Effector memory CD8-positive, alpha-beta T cell (primary cell): ENCODE measurements at places on chromosomes 2 and 18.

- no peaks in the 10 kb centered on the region for H3K4me1 ChIP-seq
- H3K36me3 ChIP-seq, result no peaks in the 10 kb centered on the region
- no peak for DNase-seq
- peaks cover 7% of the 10 kb centered on the region for H3K27me3 ChIP-seq
- no peak overlapping the region for H3K27ac ChIP-seq
- no peak overlapping the region for H3K4me3 ChIP-seq
Observed at GRCh38 chr2:145324748-145325147, 804.8 kb upstream of the ZEB2 start.

- H3K36me3 ChIP-seq, result no peaks in the 10 kb centered on the region
- H3K27ac ChIP-seq, result no peak overlapping the region
- H3K27me3 ChIP-seq, result peaks cover 13% of the 10 kb centered on the region
- DNase-seq, result peak; percentile 48
- no peak overlapping the region for H3K4me3 ChIP-seq
- H3K4me1 ChIP-seq, result peaks cover 9% of the 10 kb centered on the region
Observed at GRCh38 chr2:232438951-232439757, 16.8 kb upstream of the ALPI start.

DNA sequence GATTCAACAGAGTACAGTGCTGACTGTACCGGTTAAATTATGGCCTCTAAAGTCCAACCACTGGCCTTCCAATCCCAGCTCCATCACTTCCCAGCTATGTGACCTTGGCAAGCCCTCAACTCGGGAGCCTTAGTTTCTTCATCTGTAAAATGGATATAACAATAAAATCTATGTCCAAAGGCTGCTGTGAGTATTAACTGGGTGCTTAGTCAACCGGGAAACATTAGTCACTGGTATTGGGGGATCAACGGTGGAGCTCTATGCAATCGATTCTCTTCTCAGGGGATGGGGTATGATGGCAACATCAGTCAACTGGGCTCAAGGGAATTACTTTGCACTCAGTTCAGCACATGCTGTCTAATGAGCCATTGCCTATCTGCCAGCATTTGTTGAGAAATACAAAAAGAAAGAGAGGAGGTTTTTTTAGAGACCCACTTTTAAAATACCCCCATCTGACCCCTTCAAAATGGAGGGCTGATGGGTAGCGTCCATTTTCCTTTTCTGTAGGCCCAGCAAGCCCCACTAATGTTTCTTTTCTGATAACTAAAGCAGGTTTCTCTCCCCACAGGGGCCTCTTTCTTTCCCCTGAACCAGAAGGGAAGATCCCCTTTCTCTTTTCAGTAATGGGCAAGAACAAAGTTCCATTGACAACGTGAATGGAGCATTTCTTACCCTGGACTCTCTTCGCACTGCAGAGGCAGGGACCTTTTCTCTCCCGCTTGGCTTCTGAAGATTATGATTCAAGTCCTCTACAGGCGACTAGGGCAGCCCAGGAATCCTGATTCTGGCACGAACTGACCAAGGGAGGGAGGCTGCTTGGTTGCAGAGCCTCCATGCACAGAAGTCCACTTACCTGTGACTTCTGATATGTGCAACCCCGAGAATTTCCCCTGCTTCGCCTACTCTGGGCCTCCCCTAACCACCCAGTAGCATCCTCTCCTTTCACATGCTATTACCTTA lies 8.7 kb upstream of the AGFG1 start:
- H3K36me3 ChIP-seq, result peaks cover 5% of the 10 kb centered on the region
- no peak overlapping the region for H3K27ac ChIP-seq
- no peak overlapping the region for H3K4me3 ChIP-seq
- DNase-seq, result no peak
- H3K27me3 ChIP-seq, result no peaks in the 10 kb centered on the region

- DNase-seq, result no peak
- H3K4me3 ChIP-seq, result no peak overlapping the region
- H3K27ac ChIP-seq, result no peak overlapping the region
- no peaks in the 10 kb centered on the region for H3K4me1 ChIP-seq
- peaks cover 6% of the 10 kb centered on the region for H3K27me3 ChIP-seq
Observed at GRCh38 chr18:59706499-59706898, 9.3 kb upstream of the CCBE1 start.

DNA sequence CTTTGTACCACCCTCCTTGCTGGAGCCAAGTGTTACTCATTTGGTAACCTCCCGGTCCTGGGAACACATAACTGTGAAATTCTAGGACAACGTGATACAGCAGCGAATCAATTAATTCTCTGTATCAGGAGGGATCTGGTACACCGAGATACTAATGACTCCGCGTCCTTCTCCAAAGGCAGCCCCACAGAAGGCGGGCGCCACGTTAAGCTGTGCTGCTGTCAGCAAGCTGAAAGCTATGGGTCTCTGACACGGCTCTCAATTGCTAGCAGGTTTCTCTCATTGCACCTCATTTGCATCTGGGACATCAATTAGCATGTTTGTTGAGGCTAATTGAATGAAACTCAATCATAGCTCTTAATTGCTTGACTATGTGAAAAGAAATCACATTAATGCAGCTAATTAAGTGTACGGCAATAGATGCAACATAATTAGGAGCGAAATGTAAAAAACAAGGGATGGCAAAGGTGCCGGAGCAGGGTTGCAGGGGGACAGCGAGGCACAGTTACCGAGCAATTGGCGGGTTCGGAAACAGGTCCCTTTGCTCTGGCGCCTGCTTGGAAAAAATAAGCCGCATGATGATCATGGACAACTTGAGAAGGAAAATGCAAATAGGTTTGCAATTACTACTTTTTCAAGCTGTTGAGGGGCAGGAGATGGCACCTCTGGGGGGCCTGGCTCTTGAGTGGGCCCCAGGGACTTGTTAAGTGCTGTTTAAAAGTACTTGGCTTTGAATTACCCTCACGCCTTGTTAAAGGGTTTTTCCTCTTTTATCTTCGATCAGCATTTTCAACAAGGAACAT lies 264.2 kb downstream of the GBX2 start:
- no peak overlapping the region for H3K4me3 ChIP-seq
- H3K27me3 ChIP-seq, result no peaks in the 10 kb centered on the region
- peaks cover 3% of the 10 kb centered on the region for H3K4me1 ChIP-seq
- no peak overlapping the region for H3K27ac ChIP-seq

- H3K4me3 ChIP-seq, result no peak overlapping the region
- H3K4me1 ChIP-seq, result no peaks in the 10 kb centered on the region
- no peaks in the 10 kb centered on the region for H3K36me3 ChIP-seq
- no peak for DNase-seq
Observed at GRCh38 chr2:67311536-67311935, 85.6 kb upstream of the ETAA1 start.
